ENCODE measurements at places on chromosomes 6 and 20. TPM values are rescaled to one million over a fixed set of nuclear protein-coding genes. Genes with fewer than 3 reads are reported as not detected.

The NKX2-4 gene
- total RNA-seq = not detected

The GPLD1 gene
- 2.0 TPM for total RNA-seq

The NRSN1 gene
- 5.7 TPM for total RNA-seq

The THBS2 gene
- total RNA-seq = 3.1 TPM

The HLA-DOA gene
- 0.69 TPM for total RNA-seq

The PEX6 gene
- total RNA-seq = 13.8 TPM

The ADGRG6 gene
- not detected for total RNA-seq

The NANP gene
- total RNA-seq = 1.4 TPM

The DEFB132 gene
- not detected for total RNA-seq

The BPIFA1 gene
- total RNA-seq = not detected

The PRSS16 gene
- total RNA-seq = 0.64 TPM

The GSTA3 gene
- total RNA-seq = not detected

The ANKRD66 gene
- not detected for total RNA-seq

The POU3F2 gene
- total RNA-seq = 71.0 TPM

The CSNK2A1 gene
- 214 TPM for total RNA-seq

The NMBR gene
- not detected for total RNA-seq

The OLIG3 gene
- total RNA-seq = 75.1 TPM

The ALDH5A1 gene
- total RNA-seq = 1.2 TPM

The PM20D2 gene
- 0.56 TPM for total RNA-seq

The OR2J1 gene
- not detected for total RNA-seq

The ELOVL4 gene
- total RNA-seq = 37.2 TPM

The LY6G6C gene
- total RNA-seq = 1.8 TPM

All from glutamatergic neuron (in vitro differentiated cells).